ENCODE measurements at places on chromosomes 16 and 17. TPM values are rescaled to one million over a fixed set of nuclear protein-coding genes. Genes with fewer than 3 reads are reported as not detected.

DNA sequence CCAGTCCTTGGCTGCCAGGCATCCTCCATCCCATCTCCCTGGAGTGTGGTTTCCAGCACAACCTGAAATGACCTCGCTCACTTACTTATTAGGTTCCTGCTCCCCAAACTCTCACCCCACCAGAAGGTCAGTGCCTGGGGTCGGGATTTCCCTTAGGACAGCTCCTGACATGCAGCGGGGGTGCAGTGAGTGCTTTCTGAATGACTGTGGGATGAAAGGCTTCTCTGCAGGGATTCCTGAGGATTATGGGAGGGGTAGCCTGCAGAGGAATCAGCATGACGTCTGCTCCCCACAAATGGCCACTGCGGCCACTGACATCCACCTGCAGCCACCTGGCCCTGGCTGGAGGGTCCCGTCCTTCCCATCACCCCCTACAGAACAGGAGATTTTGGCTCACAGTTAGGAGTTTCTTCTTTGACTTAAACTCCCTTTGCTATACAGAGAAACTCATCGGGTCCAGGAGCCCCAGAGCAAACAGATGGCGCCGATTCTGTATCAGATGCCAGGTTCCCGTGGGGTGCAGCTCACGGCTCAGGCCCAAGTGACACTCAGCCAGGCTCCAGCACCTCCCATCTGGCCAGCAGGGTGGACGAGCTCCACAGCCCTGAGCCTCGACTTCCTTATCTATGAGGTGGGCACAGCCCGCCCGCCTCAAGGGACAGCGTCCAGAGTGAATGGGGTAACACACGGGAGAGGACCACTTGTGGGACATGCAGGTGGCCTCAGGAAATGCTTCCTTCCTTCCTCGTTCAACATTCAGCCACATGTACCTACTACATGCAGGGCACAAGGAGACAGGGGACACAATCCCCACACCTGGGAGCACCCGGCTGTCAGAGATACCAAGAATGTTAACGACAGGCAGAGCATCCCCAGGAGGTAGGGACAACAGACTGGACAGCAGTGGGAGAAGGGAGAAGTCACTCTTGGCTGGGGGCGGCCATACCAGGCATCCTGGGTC lies 69.8 kb downstream of the RMI2 start:
- no peak for DNase-seq
- no peaks in the 10 kb centered on the region for H3K4me1 ChIP-seq
- no peak overlapping the region for H3K4me3 ChIP-seq
- no peaks in the 10 kb centered on the region for H3K36me3 ChIP-seq
- peaks cover 2% of the 10 kb centered on the region for H3K27me3 ChIP-seq
- H3K27ac ChIP-seq, result no peak overlapping the region

DNA sequence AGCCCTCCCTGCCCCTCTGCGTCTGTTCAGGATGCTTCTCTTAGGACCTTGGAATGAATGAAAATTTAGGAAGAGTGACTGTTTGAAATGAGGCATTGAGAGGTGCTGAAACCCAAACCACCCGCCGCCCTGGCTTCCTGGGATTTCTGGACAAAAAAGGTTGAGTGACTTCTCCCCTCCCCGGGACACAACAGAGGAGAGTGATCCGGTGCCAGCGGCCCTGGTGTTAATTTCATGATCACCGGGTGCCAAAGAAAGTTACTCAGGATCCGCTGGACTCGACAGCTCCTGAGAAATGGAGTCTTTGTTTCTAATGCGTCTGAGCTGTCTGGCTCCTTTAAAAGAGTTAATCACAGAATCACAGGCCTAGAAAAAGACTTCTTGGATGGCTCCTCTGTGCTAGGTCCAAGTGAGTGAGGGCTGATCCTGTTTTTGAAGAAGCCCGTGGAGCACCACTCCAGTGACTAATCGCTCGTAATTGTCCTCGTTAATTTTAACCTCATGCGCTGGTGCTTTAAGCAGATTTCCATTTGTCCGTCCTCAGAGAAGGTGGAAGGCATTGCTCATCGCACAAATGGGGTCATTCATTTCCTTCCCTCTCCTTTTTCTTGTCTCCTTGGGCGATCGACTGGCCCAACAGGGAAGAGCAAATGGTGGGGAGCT lies 144.4 kb upstream of the ZFHX3 start:
- peaks cover 2% of the 10 kb centered on the region for H3K27me3 ChIP-seq
- H3K36me3 ChIP-seq, result no peaks in the 10 kb centered on the region
- DNase-seq, result no peak
- no peak overlapping the region for H3K27ac ChIP-seq

DNA sequence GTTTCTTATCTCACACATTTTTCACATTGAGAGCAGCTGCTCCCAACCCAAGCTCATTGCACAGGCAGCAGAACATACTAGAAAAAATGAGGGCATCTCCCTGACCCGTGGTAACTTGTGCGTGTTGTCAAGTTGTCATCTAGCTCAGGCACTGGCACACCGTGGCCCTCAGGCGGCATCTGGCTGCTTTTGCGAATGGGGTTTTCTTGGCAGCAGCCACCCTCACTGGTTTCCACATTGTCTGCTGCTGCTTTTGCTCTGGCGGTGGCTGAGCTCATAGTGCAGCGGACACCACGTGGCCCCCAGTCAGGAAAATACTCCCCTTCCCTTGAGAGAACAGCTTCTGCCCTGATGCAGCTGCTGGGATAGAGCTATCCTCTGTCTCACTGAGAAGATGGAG lies 9.4 kb upstream of the TEDC2 start:
- no peak overlapping the region for H3K4me3 ChIP-seq
- no peaks in the 10 kb centered on the region for H3K4me1 ChIP-seq
- DNase-seq, result no peak

GRCh38 chr16:56191156-56191815 lies at the start of gene GNAO1:
Gene GNAO1 (plus strand): TSS chr16:56191489. CDS start chr16:56192236, 747 bp downstream.
- peak; percentile 87 for DNase-seq
- H3K27ac ChIP-seq, result peak within 1 kb of the TSS; percentile 66
- H3K4me3 ChIP-seq, result peak within 1 kb of the TSS; percentile 83

DNA sequence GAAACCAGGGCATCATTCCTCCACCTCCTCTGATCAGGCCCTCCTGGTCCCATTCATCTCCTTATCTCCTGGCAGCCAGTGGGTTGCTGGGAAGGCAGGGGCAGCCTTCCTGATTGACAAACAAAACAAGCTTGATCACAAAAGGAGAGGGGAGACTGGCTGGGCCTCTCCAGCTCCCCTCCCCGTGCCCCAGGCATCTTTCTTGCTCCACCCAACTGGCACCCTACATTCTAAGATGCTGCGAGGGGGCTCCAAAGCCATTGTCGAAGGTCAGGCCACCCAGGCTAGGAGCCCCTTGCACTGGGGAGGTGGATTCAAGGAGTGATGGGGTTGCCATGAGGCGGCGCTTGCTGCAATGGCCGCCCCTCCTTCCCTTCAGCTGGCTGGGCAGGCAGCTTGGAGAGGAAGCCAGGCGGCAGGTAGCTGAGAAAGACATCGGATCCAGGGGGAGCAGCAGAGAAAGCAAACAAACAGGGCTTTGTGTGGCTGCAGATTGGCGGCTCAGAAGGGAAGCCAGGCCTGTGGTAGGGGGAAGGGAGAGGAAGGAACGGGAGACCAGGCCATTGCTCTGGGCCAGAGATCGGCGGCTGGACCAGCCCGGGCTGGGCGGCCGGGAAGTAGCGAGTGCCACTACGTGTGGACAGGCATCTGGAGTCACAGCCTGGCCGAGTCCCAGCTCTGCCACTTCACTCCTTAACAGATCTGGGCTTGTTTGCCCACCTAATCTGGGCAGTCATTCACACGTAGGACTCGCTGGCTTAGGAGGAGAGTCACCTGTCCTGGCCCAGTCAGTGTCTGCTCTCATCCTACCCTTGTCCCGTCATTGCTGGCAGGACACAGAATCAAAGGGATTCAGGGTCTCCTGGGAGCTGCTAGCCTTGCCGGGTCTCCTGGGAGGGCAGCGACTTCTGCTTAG lies 12.3 kb downstream of the RAI1 start:
- H3K27me3 ChIP-seq, result no peaks in the 10 kb centered on the region
- no peaks in the 10 kb centered on the region for H3K36me3 ChIP-seq
- no peak for DNase-seq
- peaks cover 54% of the 10 kb centered on the region for H3K4me1 ChIP-seq

- DNase-seq, result no peak
- H3K4me3 ChIP-seq, result no peak overlapping the region
- peak overlapping the region; percentile 73 for H3K27ac ChIP-seq
- peaks cover 2% of the 10 kb centered on the region for H3K36me3 ChIP-seq
Observed at GRCh38 chr16:69555437-69555836, 10.3 kb upstream of the NFAT5 start.

DNA sequence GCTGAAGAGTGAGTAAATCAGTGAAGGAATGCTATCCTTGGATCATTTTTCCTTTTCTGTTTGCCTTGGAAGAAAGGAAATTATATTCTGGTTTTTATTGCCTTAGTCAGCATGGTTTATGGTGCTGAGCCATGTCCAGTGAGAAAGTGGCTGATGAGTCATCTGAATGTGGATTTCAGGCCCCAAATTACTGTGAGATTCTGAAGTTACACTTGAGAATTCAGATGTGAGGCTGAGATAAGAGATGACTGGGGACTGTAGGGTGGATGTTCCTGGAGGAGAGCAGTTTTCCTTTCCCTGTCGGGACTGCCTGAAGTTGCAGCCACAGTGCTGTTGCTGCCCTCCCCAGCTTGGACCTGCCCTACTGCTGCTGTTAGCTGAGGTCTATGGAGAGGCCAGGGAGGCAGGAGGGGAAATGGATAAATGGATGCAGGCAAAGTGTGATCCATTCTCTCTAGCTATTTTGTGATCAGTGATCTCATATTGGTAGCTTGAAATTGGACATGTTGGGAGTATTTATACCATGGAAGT lies 4.2 kb upstream of the MAP3K14 start:
- peaks cover 5% of the 10 kb centered on the region for H3K27me3 ChIP-seq
- peak overlapping the region; percentile 6 for H3K4me3 ChIP-seq
- peaks cover 8% of the 10 kb centered on the region for H3K36me3 ChIP-seq
- H3K27ac ChIP-seq, result no peak overlapping the region
- H3K4me1 ChIP-seq, result peaks cover 41% of the 10 kb centered on the region
- DNase-seq, result no peak

DNA sequence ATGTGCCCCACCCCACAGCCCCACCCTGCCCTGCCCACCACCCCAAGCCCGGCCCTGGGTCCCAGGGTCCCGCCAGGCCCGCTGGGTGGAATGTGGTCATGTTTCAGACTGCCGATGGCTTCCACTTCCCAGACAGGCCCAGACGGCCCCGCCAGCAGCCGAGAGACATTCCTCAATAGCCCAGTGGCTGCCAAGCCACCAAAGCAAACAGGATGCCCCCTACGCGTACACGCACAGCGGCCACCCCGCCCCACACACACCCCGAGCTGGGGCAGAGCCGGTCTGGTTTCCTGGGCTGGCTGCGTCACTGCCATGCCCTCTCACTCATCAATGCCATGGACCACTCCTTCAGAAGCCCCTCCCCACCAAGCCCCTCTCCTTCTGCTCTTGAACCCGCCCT lies 1.2 kb upstream of the KRT17 start:
- no peaks in the 10 kb centered on the region for H3K36me3 ChIP-seq
- H3K27ac ChIP-seq, result no peak overlapping the region
- H3K4me1 ChIP-seq, result no peaks in the 10 kb centered on the region
- no peaks in the 10 kb centered on the region for H3K27me3 ChIP-seq
- no peak for DNase-seq
- no peak overlapping the region for H3K4me3 ChIP-seq

- H3K27ac ChIP-seq, result no peak overlapping the region
- H3K27me3 ChIP-seq, result no peaks in the 10 kb centered on the region
- H3K4me1 ChIP-seq, result peaks cover 12% of the 10 kb centered on the region
Observed at GRCh38 chr17:82772026-82772425, 20.2 kb downstream of the TBCD start.

GRCh38 chr17:16294560-16294959 lies 58.7 kb downstream of the CENPV start:
- H3K4me3 ChIP-seq, result no peak overlapping the region
- H3K27ac ChIP-seq, result no peak overlapping the region
- H3K27me3 ChIP-seq, result no peaks in the 10 kb centered on the region
- H3K36me3 ChIP-seq, result peaks cover 2% of the 10 kb centered on the region
- no peak for DNase-seq
- H3K4me1 ChIP-seq, result peaks cover 16% of the 10 kb centered on the region

Gene COX10
- 33.5 TPM for total RNA-seq

- H3K4me3 ChIP-seq, result no peak overlapping the region
- peaks cover 3% of the 10 kb centered on the region for H3K36me3 ChIP-seq
- no peak for DNase-seq
- H3K27me3 ChIP-seq, result peaks cover 26% of the 10 kb centered on the region
- H3K4me1 ChIP-seq, result peaks cover 34% of the 10 kb centered on the region
Observed at GRCh38 chr17:4735876-4736651, 3.6 kb upstream of the ZMYND15 start.

GRCh38 chr17:2056206-2057174 lies 1.6 kb downstream of the HIC1 start:
- peaks cover 22% of the 10 kb centered on the region for H3K36me3 ChIP-seq
- H3K4me3 ChIP-seq, result peak overlapping the region; percentile 83
- DNase-seq, result peak; percentile 87
- peak overlapping the region; percentile 86 for H3K27ac ChIP-seq
- peaks cover 34% of the 10 kb centered on the region for H3K4me1 ChIP-seq

DNA sequence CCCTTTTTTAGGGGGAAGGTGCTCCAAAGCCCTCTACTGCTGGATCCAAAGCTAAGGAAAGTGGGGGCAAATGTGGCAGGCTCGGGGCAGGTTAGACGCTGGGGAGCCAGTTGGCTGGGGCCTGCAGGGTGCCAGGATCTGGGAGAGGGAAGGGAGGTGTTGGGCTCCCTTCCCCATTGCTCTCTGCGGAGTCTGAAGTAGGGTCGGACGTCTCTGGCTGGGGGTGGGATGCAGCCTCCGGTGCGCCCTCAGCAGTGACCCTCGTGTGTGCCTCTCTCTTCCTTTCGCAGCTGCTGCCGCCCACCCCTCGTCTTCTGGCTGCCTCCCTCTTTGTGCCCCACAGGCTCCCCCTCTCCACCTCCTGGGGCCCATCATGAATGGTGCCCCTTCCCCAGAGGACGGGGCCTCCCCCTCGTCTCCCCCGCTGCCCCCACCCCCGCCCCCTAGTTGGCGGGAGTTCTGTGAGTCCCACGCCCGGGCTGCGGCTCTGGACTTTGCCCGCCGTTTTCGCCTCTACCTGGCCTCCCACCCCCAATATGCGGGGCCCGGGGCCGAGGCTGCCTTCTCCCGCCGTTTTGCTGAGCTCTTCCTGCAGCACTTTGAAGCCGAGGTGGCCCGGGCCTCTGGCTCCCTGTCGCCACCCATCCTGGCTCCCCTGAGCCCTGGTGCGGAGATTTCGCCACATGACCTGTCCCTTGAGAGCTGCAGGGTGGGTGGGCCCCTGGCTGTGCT lies 2.2 kb downstream of the SH2B1 start:
- peaks cover 22% of the 10 kb centered on the region for H3K4me1 ChIP-seq
- peak overlapping the region; percentile 37 for H3K27ac ChIP-seq
- no peak for DNase-seq
- peaks cover 32% of the 10 kb centered on the region for H3K36me3 ChIP-seq
- H3K4me3 ChIP-seq, result peak overlapping the region; percentile 35

DNA sequence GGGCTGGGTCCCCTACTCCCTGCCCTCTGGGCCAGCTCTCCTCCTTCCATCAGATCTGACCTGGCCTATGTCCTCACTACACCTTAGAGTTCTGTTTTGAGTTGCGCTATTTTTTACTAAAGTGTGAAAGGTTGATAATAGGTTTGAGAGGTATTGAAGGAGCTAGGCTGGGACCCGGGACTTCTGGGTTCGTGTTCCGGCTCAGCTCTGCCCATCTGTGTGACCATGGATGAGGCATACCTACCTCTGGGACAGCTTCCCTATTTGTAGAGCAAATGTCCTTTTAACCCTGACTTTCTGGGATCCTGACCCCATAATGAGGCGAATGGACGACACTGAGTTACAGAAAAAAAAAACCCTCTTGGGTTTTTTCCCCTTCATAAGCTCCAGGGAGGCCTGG lies 36.0 kb downstream of the IL21R start:
- H3K27me3 ChIP-seq, result no peaks in the 10 kb centered on the region
- no peak overlapping the region for H3K27ac ChIP-seq
- no peak for DNase-seq
- H3K36me3 ChIP-seq, result peaks cover 88% of the 10 kb centered on the region
- H3K4me1 ChIP-seq, result peaks cover 9% of the 10 kb centered on the region

- H3K27me3 ChIP-seq, result no peaks in the 10 kb centered on the region
Observed at GRCh38 chr16:23485257-23485614, 25.1 kb downstream of the GGA2 start.
